Ammon's horn (tissue), 1 donor: ENCODE measurements at places on chromosomes 11 and 22.
A peak's percentile ranks its signal among the peaks of the same experiment; 100 is the strongest.

- peak; percentile 8 for DNase-seq
Observed at GRCh38 chr11:23425381-23425780, 565.1 kb upstream of the CCDC179 start.

DNA sequence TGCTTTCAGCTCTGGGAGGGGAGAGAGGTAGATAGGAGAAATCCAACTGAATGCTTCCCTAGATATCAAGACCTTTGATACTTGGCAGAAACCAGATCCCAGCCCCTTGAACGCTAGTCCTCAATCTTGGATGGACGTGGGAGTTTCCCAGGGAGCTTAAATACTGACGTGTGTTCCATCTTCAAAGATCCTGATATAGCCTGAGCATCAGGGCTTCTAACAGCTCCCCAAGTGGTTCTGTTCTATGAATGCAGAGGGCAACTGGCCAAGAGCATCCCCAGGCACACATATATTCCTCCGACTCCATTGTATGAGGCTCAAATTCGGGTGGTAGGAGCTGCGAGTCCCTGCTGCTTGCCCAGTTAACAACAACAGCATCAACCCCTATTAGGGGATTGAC lies 8.7 kb upstream of the ACCS start:
- DNase-seq = no peak

GRCh38 chr22:41445129-41446056 lies 1.2 kb downstream of the TOB2 start:
- DNase-seq = peak; percentile 41

GRCh38 chr11:60396799-60397198 lies 540 bp downstream of the MS4A14 start:
- peak; percentile 25 for DNase-seq

DNA sequence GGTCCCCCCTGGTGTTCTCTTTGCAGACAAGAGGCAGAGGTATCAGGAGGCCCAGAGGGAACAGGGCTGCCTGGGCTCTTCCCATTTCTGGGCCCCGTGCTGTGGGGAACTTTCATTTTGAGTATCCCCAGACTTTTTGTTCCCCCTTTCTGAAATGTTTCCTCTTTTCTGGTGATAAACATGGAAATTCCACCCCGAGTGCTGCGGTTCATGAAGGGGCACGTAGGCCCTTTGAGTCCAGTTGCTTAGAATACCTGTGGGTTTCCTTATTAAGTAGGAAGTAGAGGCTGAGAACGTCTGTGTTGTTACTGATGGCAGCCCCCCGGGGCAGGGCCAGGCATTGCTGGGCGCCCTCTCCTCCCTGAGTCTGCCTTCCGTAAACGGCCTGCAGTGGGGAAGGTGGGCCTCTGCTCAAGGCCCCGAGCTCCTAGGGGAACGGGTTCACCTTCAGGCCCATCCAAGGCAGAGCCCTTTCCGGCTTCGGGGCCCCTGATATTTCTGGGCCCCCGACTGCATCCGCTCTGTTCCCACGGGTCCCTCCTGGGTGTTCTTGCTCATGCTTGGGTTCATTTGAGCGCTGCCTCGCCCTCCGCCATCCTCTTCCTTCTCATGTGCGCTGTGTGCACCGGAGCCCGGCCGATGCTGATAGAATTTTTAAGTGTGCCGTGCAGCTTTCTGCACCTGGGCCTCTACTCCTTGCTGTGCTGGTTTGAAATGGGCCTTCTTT lies 12.0 kb downstream of the TBC1D22A start:
- peak; percentile 69 for DNase-seq

GRCh38 chr11:35524780-35525179 lies 636 bp downstream of the PAMR1 start:
- DNase-seq = no peak

- peak; percentile 98 for DNase-seq
Observed at GRCh38 chr11:64317325-64317960, at the start of gene TRMT112. TSS of gene TRMT112 (minus strand) at chr11:64317559. CDS start at chr11:64317526, 33 bp downstream.

DNA sequence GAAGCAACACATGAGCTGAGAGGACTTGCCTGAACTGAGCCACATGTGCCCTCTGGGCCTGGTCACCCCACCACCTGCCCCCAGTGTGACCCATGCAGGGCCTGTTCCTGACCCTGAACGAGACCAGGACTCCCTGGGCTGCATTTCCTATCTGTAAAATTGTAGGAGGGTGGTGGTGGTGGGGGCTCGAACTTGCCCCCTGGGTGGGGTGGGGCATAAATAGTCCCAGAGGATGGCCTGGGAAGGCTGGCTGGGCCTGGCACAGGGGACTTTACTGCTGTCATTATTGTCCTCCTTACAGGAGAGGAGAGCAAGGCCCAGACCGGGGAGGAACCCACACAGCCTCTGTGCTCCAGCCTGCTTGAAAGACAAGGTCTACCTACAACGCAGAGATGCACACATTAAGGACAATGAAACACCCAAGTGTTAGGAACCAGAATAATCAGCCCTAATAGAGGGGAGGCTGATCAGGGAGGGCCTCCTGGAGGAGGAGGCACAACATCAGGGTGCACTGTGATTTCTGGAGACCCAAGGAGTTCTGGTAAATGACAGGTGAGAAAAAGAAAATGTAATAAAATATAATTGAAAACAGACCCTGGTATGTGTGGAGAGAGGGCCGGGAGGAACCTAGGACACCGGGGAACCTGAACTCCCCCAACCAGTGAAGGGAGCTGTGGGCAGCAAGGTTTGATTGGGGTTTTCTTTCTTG lies 2.8 kb upstream of the AIFM3 start:
- no peak for DNase-seq

DNA sequence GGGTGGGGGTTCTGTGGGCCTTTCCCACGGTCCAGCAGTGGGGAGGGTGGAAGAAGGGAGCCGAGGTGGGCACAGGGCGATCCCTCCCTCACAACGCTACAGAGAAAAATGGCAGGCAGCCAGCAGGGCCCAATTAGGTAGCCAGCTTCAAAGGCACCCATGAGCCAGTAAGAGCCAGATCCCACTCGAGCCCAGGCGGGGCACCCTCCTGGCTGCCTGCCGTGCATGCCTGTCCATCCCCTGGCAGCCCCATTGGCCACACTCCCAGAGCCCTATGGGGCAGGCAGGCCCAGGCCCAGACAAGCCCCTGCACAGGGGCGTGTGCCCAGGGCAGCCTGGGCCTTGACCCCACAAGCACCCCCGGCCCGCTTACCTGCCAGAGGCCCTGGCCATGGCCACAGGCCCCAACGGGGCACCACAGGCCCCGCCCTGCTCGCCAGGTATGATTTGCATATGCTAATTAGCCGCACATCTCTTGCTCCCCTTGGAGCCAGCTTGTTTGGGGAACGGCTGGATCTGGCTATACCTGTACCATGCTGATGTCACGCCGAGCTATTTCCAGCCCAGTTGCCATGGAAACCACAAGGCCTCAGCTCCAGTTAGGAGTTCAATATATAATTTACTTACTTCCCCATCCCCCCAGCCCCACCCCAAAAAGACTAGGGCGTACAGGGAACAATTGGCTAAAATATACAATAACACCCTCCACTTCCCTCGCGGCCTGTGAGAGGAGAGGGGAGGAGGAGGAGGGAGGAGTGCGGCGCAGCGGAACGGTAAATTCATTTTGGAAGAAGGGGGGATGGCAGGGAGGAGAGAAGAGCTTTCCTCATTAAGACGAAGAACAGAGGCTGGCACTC lies 47.5 kb upstream of the TCF20 start:
- DNase-seq = peak; percentile 36

DNA sequence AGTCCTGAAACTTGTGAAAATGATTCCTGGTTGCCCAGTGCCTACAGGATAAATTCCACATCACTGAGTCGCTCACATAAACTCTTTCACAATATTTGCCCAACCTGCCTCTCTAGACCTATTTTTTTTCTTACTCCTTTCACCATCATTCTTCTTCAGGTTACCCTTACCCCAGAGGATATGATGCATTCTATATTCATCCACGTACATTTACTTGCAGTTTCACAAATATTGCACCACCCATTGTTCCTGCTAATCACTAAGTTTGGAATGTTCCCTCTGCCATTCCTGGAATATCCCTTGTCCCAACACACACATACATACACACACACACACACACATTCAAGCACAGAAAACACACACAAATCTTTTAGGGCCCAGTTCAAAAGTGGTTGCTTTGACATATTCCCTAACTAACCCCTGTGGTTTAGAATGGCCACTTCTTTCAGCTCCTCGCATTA lies 379.5 kb downstream of the ETS1 start:
- DNase-seq = no peak

DNA sequence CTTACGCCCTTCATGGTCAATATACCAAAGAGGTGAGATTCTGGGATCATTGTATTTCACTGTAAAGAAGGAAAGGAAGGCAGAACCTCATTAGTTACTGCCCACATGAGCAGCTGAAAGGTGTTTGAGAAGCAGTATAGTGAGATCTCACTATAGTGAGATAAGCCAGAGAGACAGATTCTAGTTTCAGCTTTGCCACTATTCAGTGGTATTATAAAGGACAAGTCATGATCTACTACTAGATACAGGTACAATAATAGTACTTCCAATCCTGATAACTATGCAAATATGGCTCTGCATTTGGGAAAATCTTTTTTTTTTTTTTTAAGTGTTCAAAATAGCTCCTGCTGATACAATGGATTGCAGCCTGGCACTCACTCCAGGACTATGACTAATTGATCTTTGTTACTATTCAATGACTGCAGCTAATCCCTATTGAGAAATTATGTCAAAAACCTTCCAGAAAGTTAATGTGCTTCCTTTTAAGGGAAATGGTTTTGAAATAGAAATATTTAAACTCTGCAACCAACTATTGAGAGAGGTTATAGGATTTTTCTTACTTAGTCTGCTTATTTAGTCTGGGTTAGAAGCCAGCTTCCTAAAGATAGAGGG lies 8.3 kb upstream of the DLAT start:
- DNase-seq = peak; percentile 24

GRCh38 chr11:128500493-128500892 lies 86.9 kb downstream of the ETS1 start:
- no peak for DNase-seq

DNA sequence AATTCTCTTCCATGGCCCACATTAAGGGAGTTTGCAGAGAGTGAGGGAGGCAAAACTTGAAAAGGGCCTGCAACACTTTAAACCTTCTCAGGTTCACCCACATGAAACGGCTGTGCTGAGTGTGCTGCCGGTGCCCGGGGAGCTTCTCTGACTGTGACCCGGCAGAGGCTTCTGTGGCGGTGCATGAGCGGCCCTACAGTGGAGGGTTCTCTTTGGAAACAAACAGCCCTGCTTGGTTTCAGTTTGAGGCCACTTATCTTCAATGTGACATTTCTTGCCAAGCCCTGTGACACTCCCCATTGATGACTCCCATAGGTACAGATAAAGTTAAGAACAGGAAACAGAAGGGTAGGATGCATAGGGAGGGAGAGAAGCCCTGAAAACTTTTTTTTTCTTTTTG lies 31.8 kb downstream of the FAM118A start:
- DNase-seq = no peak

DNA sequence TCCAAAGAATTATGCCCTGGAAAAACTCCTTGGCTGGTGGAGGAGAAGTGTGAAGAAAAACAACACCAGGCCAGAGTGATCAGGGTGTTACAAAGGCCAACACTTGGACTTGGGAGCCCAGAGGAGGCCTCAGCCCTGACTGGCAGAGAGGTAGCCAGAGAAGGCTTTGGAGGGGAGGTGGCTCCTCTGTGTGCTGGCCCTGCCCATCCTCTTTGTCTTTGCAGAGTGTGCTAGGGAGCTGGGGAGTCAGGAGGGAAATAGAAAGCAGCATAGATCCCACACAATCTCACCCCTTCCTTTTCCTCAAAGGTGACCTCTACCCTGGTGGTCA lies 12.0 kb upstream of the P2RY6 start:
- no peak for DNase-seq

- no peak for DNase-seq
Observed at GRCh38 chr11:45157247-45158209, 11.1 kb downstream of the PRDM11 start.

DNA sequence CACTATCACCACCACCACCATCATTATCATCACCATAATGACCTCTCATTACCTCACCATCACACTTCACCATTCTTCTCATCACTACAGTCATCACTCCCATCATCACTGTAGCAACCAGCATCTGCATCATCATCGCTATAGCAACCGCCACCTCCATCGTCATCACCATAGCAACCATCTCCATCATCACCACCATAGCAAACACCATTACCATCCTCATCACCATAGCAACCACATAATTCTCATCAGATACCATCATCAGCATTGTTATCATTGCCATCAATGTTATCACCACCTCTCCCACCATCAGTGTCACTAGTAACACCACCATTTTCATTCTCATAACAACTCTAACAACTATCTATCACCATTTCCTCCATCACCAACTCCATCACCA lies 23.1 kb upstream of the CD82 start:
- no peak for DNase-seq

GRCh38 chr11:120063686-120064340 lies 74.1 kb downstream of the TRIM29 start:
- DNase-seq = no peak

- DNase-seq = no peak
Observed at GRCh38 chr11:123051146-123051545, 10.8 kb downstream of the HSPA8 start.

DNA sequence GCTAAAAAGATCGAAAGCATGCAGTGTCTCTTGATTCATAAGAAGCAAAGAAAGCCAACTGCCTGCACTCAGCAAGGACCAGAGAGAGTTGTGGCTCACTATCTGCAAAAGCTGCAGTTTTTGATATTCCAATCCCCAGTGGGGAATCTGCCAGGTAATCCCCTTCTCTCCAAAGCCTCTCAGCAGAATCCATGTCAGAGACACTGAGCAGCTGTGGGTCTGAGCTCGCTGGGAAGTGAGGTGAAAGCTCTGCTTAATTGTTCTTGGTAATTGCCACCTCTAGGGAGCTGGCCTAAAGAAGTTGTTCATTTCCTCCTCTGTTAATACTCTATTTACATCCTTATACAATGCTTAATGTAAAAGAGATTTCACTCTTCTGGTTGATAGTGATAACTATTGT lies 261.3 kb upstream of the LRRC4C start:
- DNase-seq = no peak

DNA sequence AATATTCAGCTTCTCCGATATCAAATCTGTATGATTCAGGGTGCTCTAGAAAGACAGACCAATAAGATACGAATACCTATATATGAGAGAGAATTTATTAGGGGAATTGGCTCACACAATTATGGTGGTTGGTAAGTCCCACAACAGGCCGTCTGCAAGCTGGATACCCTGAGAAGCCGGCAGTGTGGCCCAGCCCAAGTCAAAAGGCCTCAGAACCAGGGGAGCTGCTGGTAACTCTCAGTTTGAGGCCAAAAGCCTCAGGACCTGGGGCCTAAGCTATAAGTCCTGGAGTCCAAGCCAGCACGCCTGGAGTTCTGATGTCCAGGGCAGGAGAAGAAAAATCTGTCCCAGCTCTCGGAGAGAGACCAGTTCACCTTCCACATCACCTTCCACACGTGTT lies 318.7 kb downstream of the BRD1 start:
- no peak for DNase-seq

GRCh38 chr11:75525433-75526191 lies at the start of gene GDPD5:
TSS of gene GDPD5 (minus strand) at chr11:75525941. CDS start at chr11:75477735, 48,206 bp downstream.
- DNase-seq = peak; percentile 92

DNA sequence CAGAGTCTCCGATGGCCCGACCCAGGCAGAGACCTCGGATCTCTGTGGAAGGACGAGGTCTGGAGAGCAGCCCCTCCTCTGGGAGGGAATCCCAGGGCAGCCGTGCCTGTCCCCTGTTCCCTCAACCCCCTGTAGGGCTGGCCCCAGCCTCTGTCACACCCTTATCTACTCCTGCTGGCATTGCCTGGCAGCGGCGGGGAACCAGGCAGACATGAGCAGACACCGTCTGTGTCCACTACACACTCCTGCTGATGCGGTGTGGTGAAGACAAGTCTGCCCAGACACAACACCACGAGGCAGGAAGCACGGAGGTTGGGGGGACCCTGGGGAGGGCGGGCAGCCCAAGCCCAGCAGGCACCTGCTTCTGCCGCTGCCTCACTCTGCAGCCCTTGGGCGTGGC lies 52.5 kb upstream of the A4GALT start:
- DNase-seq = no peak
